ENCODE measurements at places on chromosomes 11 and 22. TPM values are rescaled to one million over a fixed set of nuclear protein-coding genes. Genes with fewer than 3 reads are reported as not detected.

Gene SYT12
- total RNA-seq = 0.21 TPM

GRCh38 chr22:30397656-30398635, 1.1 kb downstream of the SEC14L2 start:
- no peak for DNase-seq

DNA sequence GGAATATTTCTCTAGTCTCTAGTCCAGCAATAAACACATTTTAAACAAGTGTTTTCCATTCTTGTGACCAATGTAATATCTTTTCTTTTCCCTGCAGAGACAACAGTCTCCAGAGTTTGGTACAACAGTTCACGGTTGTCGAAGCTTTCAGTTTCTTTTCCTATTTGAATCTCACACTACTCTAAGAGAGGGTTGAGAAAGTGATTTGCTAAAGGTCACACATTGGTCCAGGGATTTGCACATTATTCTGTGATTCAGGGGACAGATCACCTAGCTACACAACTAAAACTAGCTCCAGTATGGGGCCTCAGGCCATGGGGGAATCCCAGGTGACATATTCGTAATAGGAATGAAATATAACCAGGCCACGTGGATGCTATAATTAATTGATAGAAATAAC, 132.5 kb downstream of the HIPK3 start:
- DNase-seq = no peak

- no peak for DNase-seq
Observed at GRCh38 chr22:20241579-20242392, 26.3 kb downstream of the RTN4R start.

Gene DAGLA
- 5.5 TPM for total RNA-seq

GRCh38 chr11:12128301-12128751, 17.9 kb downstream of the MICAL2 start:
- no peak for DNase-seq

DNA sequence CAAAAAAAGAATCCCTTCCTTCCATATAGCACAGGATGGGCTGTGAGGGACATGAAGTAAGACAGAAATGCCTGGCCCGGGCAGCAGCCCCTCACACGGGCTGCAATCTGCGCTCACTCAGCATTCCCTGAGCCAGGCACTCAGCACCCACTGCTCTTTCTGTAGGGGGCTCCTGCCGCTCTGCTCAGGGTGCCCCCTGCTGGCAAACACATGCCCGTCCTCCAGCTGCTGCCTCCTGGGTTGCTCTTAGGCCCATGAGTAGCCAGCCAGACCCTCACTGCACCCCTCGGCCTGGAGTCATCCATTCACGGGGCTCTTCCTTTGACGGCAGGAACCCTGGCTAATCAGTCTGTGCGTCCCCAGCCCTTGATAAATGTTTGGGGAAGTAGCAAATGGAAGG, 6.9 kb downstream of the MCAT start:
- peak; percentile 57 for DNase-seq

Gene OR8G1
- total RNA-seq = not detected

All from cardiac muscle cell (in vitro differentiated cells and primary cell).